ENCODE measurements at places on chromosomes 7 and 10. TPM values are rescaled to one million over a fixed set of nuclear protein-coding genes. Genes with fewer than 3 reads are reported as not detected.

SAMD9L gene
- total RNA-seq, result not detected

ST8SIA6 gene
- total RNA-seq, result not detected

CLIP2 gene
- total RNA-seq, result 24.0 TPM

SH2D4B gene
- 0.09 TPM for total RNA-seq

ATAD1 gene
- 47.5 TPM for total RNA-seq

PROSER2 gene
- 7.5 TPM for total RNA-seq

ORC5 gene
- 27.9 TPM for total RNA-seq

FKBP6 gene
- total RNA-seq, result not detected

POT1 gene
- 23.6 TPM for total RNA-seq

All from neural crest cell (in vitro differentiated cells).